ENCODE measurements at places on chromosomes 5 and 9.

DNA sequence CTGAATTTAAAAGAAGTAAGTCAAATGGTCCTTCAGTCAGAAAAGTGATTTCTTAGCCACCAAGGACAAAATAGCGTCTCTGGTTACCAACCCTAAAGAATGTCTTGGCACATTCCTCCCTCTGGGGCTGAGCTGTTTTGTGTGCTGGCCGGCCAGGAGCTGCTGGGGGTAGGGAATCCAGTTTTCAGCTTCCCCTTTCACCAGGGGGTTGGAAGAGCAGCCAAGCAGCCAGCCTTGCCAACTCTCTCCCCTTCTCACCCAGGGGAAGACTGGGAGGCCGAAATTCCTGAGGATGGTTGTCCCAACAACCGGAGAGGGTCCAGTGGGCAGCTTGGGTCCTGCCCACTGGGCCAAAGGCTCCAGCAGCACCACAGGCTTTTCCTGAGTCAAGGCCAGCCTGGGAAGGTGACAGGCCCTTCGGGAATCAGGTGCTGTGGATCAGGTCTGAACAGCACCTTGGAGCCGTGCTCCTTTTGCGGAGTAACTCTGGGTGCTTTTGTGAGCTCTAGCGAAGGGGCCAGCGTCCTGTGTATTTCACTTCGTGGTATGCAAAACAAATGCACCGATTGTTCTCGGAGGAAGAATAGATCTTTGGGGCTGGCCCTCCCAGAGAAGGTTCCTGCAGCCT is 4.2 kb downstream of the WWC1 start:
- no peak for DNase-seq

DNA sequence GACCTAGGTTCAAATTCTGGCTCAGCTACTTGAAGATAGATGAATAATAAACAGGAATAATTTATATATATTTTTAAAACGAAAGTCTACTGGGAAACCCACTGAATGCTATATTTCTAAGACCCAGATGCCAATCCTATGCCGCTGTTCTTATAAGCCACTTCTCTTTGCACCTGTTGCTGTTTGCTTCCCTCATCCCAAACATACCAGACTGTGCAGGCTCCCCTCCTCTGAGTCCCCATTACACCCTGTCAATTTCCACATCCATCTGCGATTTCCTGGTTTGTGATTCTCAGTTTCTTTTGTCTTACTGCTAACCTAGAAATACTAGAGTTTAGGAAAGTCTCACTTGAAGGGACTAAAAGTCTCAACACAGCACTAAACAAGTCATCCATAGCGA is 92.8 kb upstream of the CAST start:
- DNase-seq, result peak; percentile 84

- no peak for DNase-seq
Measured at GRCh38 chr9:120362446-120362845, 217.5 kb downstream of the CDK5RAP2 start.

- DNase-seq, result no peak
Measured at GRCh38 chr9:74742792-74743730, 144.7 kb downstream of the TRPM6 start.

GRCh38 chr5:32790411-32790951 is 79.4 kb downstream of the NPR3 start:
- no peak for DNase-seq

- no peak for DNase-seq
Measured at GRCh38 chr5:64077589-64077988, 88.1 kb upstream of the RNF180 start.

GRCh38 chr5:137751869-137752491 is 2.2 kb downstream of the HNRNPA0 start:
- no peak for DNase-seq

- DNase-seq, result no peak
Measured at GRCh38 chr5:100974082-100974481, 71.0 kb upstream of the ST8SIA4 start.

DNA sequence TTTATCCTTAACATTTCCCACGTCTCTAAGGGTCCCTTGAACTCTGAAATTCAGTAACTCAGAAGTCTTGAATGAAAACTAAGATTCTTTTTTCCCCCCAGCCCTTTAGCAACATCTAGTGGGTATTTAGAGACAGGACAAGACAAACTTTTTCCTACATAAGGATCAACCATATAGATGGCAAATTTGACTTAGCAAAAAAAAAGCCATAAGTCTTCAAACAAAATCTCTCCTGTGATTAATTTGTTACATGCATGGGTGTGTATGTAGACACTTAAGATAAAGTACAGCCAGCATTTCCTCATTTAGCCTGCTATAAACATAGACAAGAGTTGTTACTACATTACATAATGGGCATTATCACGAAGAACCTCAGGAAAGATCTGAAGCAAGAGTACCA is 29.1 kb upstream of the ANKRD31 start:
- DNase-seq, result no peak

DNA sequence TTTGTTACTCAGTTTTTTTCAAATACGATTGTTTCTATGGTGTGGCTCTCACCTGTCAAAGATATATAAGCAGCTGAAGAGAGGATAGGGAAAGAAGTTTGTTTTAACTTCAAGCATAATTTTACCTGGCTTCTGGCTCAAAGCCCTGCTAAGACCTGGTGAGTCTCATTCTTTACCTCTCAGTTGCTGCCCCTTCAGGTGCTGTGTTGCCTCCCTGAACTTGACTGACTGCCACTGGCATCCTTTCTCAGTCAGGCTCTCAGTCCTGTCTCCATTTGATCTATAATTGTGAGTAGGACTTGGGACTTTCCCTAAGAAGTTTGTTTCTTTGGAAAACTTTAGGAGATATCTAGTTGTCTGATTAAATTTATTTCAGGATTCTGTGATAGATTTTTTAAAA is 249.6 kb downstream of the IZUMO3 start:
- no peak for DNase-seq

DNA sequence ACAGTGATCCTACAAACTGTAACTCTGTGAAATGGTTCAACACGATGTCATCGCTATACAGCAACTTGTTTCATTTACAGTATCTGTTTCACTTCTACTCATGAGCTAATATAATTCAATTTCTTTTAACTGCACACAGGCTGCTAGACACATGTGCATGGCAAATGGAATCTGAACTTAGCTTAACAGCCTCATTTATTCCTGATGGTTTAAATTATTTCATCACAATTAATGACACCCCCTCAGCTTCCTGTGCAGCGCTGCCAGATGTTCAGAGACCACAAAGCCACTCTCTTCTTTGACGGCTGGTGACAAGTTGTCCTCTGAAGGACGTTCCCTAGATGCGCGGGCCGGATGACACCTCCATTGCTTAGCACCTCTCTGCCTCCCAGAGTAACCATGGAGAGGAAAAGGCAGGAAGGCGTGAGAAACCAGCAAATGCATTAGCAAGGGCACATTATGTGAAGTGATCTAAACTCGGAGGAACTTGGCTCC is 191.1 kb downstream of the BNC2 start:
- DNase-seq, result no peak

GRCh38 chr9:87270221-87270847 is 227.3 kb upstream of the DAPK1 start:
- DNase-seq, result no peak

- no peak for DNase-seq
Measured at GRCh38 chr5:116652903-116653302, 78.3 kb upstream of the SEMA6A start.

GRCh38 chr5:79318935-79319614 is 83.1 kb downstream of the JMY start:
- no peak for DNase-seq

GRCh38 chr5:67156976-67157583 is 39.5 kb downstream of the CD180 start:
- no peak for DNase-seq

DNA sequence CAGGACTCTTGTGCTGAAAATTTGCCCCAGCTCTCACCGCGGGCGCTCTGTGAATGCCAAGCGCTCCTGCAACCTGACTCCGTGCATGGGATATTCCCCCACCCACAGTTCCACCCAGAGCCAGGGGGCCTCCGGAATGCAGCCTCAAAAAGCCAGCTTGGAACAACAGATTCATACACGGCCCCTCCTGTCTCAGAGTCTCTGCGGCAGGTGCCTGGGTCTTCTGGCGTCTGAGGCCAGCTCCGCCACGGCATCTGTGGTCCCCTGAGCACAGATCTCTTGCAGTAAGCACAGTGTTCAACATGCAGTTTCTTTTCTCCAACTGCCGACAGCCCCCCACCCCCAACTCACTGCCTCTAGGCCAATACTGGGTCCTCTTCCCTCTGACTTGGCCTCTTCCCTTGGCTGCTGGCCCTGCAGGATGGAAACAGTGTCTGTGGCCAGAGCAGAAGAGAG is 355.7 kb upstream of the IRX2 start:
- no peak for DNase-seq

GRCh38 chr9:106713206-106713605 is 149.8 kb upstream of the ZNF462 start:
- no peak for DNase-seq

- DNase-seq, result no peak
Measured at GRCh38 chr9:111663301-111663823, 2.0 kb downstream of the GNG10 start.

DNA sequence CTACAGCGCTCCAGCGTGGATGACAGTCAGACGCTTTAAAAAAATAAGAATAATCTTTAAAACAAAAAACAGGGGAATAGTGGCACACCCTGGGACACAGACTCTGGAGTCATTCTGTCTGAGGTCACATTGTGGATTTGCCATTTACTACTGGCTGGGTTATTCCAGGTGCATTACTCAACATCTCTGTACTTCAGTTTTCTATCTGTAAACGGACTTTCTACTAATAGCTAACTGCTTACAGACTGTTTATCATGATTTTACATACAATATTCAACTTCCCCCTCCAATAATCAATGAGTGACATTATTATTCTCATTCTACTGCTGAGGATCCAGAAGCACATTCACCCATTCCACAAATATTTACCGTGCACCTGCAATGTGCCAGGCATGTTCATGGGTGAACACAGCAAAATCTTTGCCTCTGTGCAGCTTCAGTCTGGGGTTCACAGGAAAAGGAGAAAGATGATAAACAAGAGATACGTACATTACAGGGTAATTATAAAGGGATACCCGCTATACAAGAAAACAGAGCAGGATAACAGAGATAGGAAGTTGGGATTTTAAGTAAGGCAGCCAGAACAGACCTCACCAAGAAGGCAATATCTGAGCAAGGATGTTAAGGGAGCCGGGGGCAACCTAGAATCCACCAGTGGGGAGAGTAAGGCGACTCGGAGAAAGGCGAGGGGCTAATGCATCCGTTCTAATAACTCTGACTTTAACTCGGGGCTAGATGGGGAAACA is 984 bp upstream of the RAD23B start:
- DNase-seq, result no peak

GRCh38 chr5:16805486-16805885 is 130.6 kb downstream of the MYO10 start:
- DNase-seq, result no peak

- no peak for DNase-seq
Measured at GRCh38 chr5:79653843-79654242, 35.8 kb upstream of the CMYA5 start.

GRCh38 chr9:89680547-89681467 is 76.0 kb downstream of the GADD45G start:
- no peak for DNase-seq

GRCh38 chr9:111483858-111484571 is at the start of gene ECPAS:
ECPAS (minus strand) TSS chr9:111484383; CDS start chr9:111472918, 11,465 bp downstream.
- DNase-seq, result peak; percentile 16

DNA sequence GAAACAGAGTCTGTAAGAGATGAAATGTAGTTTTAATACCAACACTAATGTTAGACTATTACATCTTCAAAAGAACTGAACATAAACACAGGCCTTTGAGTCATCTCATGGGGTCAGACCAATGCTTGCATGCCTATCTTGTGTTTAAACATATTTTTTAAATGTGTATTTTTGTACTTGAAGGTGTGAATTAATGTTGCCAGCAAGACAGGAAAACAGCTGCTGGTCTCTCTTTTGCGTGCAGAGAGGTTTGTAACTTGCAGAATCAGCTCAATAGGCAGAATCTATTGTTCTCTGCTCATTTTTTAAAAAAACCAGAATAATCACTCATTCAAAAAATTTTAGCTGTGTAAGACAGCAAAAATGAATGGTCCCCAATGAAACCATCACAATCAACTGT is 180.2 kb downstream of the ALDH1A1 start:
- DNase-seq, result no peak

GRCh38 chr5:170235876-170236864 is 3.4 kb downstream of the C5orf58 start:
- DNase-seq, result no peak

GRCh38 chr5:140025736-140026135 is 17.4 kb downstream of the NRG2 start:
- DNase-seq, result no peak

DNA sequence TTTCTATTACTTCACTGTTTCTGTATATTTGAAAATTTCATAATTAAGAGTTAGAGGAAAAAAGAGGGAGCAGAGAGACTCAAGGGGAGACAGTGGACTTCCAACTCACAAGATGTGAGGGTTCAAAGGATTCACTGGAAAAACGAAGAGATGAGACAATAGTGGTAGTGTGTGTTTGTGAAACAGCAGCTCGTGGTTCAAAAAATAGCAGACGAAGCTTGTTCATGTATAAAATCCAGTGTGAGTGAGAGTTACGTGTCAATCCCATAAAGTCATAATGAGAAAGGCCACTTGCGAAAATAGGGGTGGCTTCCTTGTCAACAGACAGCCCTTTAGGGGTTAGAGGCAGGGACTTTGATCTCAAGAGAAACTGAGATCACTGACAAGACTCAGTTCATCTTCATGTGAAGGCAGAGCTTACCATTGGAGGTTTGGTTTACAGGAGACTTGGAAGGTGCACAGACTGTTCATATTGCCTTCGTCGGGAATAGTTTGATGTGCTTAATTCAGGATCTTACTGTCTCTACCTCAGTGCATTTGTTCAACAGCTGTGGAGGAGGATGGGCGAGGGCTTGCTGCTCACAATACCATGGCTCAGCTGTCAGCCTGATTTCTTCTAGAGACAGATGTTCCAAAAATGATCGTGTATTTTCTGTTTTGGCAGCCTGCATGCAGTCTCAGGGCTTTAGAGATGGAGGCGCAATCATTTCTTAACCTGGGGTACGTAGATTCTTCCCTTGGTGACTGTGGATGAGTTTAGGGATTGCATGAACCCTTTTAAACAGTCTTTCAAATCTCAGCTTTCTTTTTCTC is 105.7 kb upstream of the KLF9 start:
- DNase-seq, result no peak
